A549 treated with AZD2906 at 1 μM for 4 hours (cell line): ENCODE measurements at places on chromosomes 5 and 9. TPM values are rescaled to one million over a fixed set of nuclear protein-coding genes. Genes with fewer than 3 reads are reported as not detected.

Gene LCN1
- total RNA-seq = 0.17 to 0.26 TPM (median 0.20 TPM) in 3 of 5 replicates, not detected in the others

Gene ELOVL7
- 9.2 to 12.6 TPM (median 11.2 TPM) in 5 replicates for total RNA-seq

Gene CATSPER3
- total RNA-seq = 0.15 to 0.49 TPM (median 0.39 TPM) in 5 replicates

Gene MCTP1
- total RNA-seq = 7.3 to 9.5 TPM (median 9.1 TPM) in 5 replicates

Gene ARSI
- 30.6 to 37.4 TPM (median 32.4 TPM) in 5 replicates for total RNA-seq

Gene ANXA1
- total RNA-seq = 1,020 to 1,167 TPM (median 1,139 TPM) in 5 replicates

Gene GRXCR2
- total RNA-seq = not detected in 5 replicates

Gene FANCG
- 36.8 to 53.2 TPM (median 49.2 TPM) in 5 replicates for total RNA-seq

Gene AIF1L
- total RNA-seq = 1.8 to 2.0 TPM (median 2.0 TPM) in 5 replicates

Gene NME5
- total RNA-seq = not detected in 5 replicates

Gene DEPDC1B
- 12.9 to 17.5 TPM (median 15.0 TPM) in 5 replicates for total RNA-seq

Gene ABO
- not detected in 5 replicates for total RNA-seq

Gene ACER2
- total RNA-seq = 2.6 to 3.2 TPM (median 2.9 TPM) in 5 replicates

Gene PIP5KL1
- 1.1 to 2.4 TPM (median 1.8 TPM) in 5 replicates for total RNA-seq

Gene PCAT7
- total RNA-seq = 0.43 to 0.76 TPM (median 0.55 TPM) in 5 replicates

Gene NOL8
- 26.4 to 34.3 TPM (median 27.4 TPM) in 5 replicates for total RNA-seq

Gene HACD4
- 0.84 to 1.1 TPM (median 1.0 TPM) in 5 replicates for total RNA-seq

Gene PDLIM7
- total RNA-seq = 72.8 to 92.2 TPM (median 80.9 TPM) in 5 replicates

Gene AK1
- total RNA-seq = 40.5 to 83.7 TPM (median 75.3 TPM) in 5 replicates

Gene TAF11L7
- total RNA-seq = not detected in 5 replicates

Gene INVS
- 7.3 to 10.4 TPM (median 9.1 TPM) in 5 replicates for total RNA-seq

Gene C9orf72
- total RNA-seq = 3.3 to 5.2 TPM (median 4.5 TPM) in 5 replicates

Gene CD180
- not detected in 5 replicates for total RNA-seq

Gene ANKRD34B
- total RNA-seq = 0.03 to 0.15 TPM (median 0.06 TPM) in 5 replicates

Gene PCDH12
- total RNA-seq = not detected in 5 replicates

Gene SPATA31D4
- total RNA-seq = not detected in 5 replicates

Gene TOR4A
- 18.3 to 26.4 TPM (median 25.4 TPM) in 5 replicates for total RNA-seq

Gene DBH
- total RNA-seq = not detected in 5 replicates

Gene TUT7
- 10.0 to 16.1 TPM (median 11.7 TPM) in 5 replicates for total RNA-seq

Gene CAMK4
- total RNA-seq = 0.01 to 0.16 TPM (median 0.07 TPM) in 5 replicates

Gene VLDLR
- 16.4 to 22.7 TPM (median 18.4 TPM) in 5 replicates for total RNA-seq

Gene CCDC171
- total RNA-seq = 0.31 to 0.40 TPM (median 0.33 TPM) in 5 replicates

Gene TSSK1B
- total RNA-seq = not detected in 5 replicates

Gene BHMT2
- not detected in 5 replicates for total RNA-seq

Gene ELAVL2
- total RNA-seq = 0.02 to 0.04 TPM (median 0.03 TPM) in 3 of 5 replicates, not detected in the others

Gene RC3H2
- total RNA-seq = 15.2 to 20.7 TPM (median 19.1 TPM) in 5 replicates

Gene WHRN
- total RNA-seq = 5.6 to 7.9 TPM (median 7.8 TPM) in 5 replicates

Gene TMOD1
- 1.3 to 2.0 TPM (median 1.6 TPM) in 5 replicates for total RNA-seq

Gene GRM6
- not detected in 5 replicates for total RNA-seq

Gene MUSK
- not detected in 5 replicates for total RNA-seq

Gene TMEM232
- total RNA-seq = 0.10 to 0.34 TPM (median 0.27 TPM) in 4 of 5 replicates, not detected in the other

Gene IL33
- total RNA-seq = 0.23 to 0.61 TPM (median 0.25 TPM) in 5 replicates

Gene LTC4S
- total RNA-seq = 0.28 TPM in 2 of 5 replicates, not detected in the others

Gene SLC36A3
- not detected in 5 replicates for total RNA-seq

Gene PCDHGA8
- total RNA-seq = 0.02 to 0.03 TPM (median 0.02 TPM) in 4 of 5 replicates, not detected in the other

Gene INSL4
- 14.4 to 17.2 TPM (median 16.2 TPM) in 5 replicates for total RNA-seq

Gene KIF24
- total RNA-seq = 2.9 to 3.5 TPM (median 3.2 TPM) in 5 replicates

Gene IFNK
- 0.06 TPM in 1 of 5 replicates, not detected in the others for total RNA-seq
